ENCODE measurements at places on chromosomes 3 and 15.

DNA sequence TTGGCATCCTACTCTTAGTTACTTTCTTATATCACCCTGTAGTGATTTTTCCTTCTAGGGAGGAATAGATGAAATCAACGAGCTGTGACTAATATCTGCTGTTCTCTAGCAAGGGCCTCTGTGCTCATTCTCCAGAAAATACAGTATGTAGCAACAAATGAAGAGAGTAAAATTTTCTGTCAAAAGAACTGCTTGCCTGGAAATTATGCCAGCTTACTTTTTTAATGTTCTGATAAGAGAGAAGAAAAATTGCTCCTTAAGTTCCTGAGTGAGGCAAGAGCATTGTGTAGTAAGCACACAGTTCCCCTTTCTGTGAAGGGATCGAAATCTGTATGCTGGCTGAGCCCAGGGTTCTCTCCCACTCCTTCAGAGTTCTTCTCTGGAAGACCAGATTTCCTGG, 51.4 kb upstream of the GK5 start:
- no peak for DNase-seq

DNA sequence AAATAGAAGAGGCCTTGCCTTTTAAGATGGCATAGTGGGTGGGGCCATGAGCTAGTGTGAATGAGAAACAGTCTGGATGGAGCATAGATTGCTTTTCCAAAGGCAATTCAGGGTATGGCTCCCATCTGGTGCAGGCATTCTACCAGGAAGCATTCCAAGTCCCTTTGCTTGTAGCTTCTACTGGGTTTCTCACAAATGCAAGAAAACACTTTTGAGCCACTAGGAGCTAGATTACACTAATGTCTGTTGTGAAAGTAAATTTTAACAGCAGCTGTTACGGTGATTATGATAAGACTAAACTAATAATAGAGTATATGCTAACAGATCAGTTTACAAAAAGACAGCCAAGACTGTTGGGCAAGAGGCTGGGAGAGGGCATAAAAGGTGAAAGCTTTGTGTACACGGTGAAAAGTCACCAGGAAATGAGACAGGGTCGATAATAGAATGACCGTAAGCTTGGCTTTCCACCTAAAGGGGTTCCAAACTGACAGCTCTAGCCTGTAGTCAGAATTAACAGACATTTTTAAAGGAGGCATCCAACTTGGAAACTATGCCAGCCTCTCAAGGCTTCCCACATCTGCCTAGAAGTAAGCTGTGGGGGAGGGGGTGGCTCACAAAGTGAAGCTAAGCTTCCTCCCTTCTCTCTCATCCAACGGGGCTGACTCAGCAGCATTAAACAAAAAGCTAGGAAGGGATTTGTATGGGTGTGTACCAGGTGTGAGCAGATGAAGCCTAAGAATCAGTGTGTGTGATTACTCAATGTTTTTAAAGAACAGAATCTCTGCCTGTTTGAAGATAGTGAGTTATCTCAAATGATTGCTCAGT, 61.1 kb upstream of the GPD1L start:
- no peak for DNase-seq

DNA sequence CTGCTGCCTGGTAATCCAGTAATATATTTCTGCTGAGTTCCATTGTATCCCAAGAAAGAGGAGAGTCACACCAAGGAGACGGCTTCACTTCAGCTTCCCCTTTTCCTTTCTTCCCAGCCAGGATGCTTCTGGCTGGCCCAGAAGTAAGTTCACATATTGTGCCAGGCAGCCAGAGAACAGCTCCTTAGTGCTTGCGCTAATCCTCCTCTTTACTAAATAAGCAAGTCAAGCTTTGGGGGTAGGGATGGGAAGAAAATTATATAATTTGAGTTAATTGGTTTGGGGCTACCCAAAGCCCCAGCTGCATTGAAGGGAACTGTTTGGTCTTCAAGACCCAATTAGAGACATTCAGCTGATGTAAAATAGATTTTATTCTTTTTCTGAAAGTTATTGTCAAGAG, 218.8 kb upstream of the HES1 start:
- no peak for DNase-seq

DNA sequence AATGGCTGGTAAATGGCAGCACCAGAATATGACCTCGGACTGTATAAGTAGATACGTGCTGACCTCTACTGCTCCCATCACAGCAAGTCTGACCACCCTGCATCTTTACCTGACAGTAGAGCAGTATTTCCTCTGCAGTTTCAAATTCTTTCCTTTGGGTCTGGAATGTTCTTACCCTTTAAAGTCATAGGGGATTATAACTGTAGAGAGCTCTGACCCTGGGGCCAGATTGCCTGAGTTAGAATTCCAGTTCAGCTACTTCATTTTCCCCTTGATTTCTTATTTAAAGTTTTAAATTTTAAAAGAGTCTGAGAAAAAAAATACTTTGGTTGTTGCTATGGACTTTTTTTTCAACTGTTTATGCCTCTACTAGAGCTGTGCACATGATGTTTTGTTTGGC, 237.7 kb downstream of the NR1D2 start:
- no peak for DNase-seq

DNA sequence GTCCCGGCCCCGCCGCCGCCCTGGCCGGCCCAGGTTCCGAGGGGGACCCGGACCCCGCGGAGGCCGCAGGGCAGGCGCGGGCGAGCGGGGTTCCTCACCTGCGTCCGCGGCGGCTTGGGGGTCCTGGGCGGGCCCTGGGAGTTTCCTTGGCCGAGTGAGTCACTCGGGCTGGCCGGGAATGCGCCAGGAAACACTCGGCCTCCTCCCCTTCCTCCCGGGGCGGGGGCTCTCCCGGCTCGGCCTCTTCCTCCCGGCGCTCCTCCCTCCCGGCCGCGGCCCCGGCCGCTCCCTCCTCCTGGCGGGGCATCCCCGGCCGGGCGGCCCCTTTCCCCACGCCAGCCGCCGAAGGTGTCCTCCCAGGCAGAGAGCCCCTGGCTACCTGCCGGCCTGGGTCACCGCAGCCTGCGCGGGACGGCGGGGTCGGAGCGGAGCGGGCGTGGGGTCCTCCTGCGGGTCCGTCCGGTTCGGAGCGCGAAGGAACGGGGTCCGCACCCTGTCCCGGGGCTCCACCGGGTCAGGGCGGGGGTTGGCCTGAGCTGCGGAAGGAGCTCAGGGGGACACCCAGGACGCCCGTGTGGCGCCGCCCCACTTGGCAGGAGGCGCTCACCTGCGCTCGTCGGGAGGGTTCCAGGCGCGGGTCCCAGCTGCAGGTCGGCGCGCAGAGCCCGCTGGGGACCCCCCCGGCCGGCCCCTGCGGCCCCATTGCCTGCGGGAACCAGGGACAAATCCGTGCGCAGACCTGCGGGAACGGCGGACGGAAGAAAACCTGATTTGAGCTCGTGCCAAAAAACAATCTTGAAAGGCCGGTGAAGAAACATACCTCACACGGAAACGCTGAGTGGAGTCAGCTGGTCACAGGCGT, at the start of gene CYFIP1:
TSS of gene CYFIP1 (minus strand) at position 180 of the 862 bp plus-strand sequence. CDS start 33,083 bp downstream, outside the sequence.
- DNase-seq, result peak; percentile 92

DNA sequence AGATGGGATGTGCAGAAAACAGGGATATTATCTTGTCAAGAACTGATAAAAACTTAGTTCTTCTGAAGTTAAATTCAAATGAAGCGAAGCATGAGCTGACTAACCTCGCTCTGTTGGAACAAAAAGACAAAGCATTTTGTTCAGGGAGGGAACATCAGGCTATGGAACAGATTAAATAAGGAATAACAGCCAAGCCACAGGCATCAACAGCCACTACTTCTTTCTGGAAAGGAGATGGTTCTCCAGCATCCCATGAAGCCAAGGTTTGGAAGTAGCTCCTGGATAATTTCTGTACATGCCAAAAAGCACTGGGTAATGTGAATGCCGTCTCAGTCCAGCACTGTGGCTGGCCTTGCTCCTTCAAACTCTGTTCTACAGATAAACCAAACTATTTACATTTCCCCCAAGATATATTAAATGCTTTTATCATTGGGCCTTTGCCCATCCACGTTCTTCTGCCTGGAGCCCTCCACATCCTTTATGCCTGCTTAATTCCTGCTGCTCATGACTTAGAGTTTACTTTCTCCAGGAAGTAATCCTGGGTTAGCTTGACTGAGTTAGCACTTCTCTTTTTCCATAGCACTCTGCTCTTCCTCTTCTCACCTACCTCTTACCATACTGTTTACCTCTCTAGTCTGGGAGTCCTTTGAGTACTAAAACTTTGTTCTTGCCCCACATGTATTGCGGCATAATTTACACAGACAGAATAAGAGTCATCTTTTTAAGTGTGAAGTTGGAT, 232.0 kb downstream of the CLSTN2 start:
- no peak for DNase-seq

DNA sequence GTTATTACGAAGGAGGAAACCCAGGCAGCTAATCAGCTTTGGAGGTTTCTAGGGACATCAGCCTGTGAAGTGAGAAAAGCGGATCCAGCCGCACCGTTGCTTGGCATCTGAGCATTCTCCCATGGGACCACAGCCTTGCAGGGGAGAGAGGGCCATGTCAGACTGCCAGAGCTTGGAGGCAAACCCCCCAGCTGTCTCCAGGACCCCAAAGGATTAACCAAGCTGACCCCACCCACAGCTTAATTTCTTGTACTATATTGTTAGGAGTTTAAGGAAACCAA, 5.1 kb downstream of the IGDCC3 start:
- DNase-seq, result no peak

GRCh38 chr3:62253971-62254370, 119.4 kb downstream of the FEZF2 start:
- no peak for DNase-seq

DNA sequence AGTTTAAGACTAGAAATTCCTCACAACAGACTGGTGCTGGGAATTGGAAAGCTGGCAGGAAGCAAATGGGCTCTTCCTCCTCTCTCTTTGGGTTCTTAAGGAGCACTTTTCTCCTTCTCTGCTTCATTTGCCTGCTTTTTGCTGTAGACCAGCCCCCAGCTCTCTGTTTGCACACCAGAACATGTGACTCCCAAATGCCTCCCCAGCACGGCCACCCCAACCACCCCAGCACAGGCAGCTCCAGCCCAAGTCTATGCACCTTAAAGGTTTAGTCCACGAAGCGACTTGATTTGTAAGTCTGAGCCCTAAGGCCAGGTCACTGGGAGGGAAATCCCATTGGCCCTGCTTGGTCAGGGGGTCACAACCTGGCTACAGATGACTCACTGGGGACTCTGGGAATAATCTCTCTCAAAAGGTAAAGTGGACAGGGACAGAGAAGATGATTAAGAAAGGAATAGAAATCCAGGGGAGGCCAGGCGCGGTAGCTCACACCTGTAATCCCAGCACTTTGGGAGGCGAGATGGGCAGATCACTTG, 377.8 kb upstream of the PROK2 start:
- DNase-seq, result no peak

- DNase-seq, result no peak
These were observed 495.4 kb downstream of the OTOL1 start for GRCh38 chr3:161991901-161992540.

GRCh38 chr3:196009456-196009855, 72.4 kb downstream of the TFRC start:
- no peak for DNase-seq
